ENCODE measurements at places on chromosomes 3 and 15.

- DNase-seq: peak; percentile 42
These were observed at the start of gene RAB43 for GRCh38 chr3:129121792-129122411. RAB43 (minus strand) TSS chr3:129121804; CDS start chr3:129121489, 315 bp downstream.

DNA sequence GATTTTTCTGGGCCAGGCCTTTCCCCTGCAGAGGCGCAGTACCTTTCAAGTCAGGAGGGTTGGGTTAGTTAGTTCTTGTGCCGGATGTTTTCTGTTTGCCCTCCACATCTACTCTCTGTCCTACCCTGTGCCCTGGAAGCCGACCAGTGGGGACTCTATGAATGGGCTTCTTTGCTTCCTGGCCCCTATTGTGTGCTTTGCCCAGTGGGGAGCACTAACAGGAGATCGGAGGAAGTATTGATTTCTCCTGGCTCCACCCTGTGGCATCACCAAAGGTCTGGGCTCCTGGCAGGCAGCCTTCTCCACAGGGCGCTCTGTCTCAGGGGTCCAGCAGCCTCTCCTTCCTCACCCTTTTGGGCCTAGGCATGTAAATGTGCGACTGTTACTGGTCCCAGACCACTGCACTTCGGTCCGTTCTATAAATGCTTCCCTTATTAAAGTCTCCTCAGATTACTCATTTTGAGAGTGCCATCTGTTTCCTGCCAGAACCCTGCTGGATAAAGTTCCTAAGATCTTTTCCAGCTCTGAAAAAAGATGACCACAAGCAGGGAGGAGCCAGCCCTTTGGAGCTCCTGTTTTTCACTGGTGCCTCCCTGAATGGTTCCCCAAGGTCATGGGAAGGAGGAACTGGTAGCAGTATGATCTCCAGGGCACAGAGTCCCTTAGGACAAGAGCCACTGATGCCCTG lies 44.5 kb downstream of the CTDSPL start:
- DNase-seq: peak; percentile 70

DNA sequence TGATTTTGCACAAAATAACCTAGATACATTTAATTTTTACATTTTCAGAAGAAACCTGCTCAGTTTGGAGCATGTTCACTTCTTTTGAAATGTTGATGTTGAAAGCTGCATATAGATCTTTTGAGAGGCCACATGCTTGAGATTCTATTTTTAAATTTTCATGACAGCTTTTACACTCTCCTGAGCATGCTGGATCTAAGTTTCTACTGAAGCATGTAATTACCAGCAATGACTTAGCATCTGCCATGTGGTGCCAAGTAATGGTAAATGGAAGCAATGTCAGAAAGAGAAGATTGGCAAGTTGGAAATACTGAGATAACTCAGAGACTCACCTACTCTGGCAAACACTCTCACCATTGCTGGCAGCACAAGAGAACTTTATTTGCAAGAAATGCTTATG lies 310.6 kb downstream of the NSUN3 start:
- DNase-seq: no peak

- DNase-seq: no peak
These were observed 36.4 kb downstream of the ZMAT3 start for GRCh38 chr3:179035232-179035631.

- no peak for DNase-seq
These were observed 456.6 kb downstream of the MAGI1 start for GRCh38 chr3:65582012-65582717.

DNA sequence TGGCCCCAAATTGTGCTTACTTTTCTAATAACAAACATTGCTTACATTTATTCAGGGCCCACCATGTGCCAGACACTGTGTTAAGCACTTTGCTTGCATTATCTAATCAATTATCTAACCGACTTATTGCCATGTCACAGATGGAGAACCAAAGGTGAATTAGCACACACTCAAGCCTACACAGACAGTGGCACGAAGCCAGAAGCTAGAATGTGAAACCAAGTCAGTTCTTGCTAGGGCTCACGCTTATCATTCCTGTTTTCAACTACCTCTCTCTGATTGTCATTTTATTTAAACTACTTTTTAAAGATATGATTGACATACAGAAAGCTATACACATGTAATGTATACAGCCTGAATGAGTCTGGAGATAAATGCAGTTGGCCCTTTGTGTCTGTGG lies 215.7 kb upstream of the CFAP20DC start:
- no peak for DNase-seq

DNA sequence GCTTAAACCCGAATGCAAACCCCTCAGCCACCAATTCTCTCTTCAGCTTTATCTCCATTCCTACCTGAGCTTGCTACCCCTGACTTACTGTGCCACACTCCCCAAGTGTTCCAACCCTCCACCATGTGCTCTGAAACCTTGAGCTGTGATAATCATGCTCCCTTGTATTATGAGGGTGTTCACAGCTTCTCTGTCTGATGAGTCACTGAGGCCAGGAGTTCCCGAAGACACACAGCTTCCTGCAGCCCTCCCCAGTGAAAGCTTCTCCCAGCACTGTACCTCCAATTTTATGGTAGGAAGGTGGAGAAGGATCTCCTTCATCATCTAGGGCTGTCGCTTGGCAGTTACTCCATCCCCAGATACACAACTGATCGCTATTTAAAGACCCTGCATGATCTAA lies 24.9 kb downstream of the STAC start:
- no peak for DNase-seq

DNA sequence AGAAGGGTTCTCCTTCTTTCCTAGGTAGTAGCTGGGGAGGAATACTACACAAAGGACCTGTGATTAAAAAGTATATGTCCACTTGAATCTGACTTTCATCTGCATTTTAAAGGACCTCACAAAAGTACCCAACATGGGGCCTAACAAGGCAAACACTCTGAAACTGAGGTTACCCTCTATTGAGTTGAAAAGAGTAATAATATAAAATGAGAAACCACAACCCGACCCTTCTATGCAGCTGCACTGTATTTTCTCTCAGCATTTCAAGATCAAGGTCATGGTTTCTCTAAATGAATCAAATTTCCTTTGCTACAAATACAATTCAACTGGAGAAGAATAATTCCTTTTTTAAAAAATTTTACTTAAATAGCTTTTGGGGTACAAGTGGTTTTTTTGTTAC lies 106.3 kb downstream of the DMXL2 start:
- no peak for DNase-seq

GRCh38 chr3:151058740-151059139 lies 26.7 kb upstream of the MED12L start:
- DNase-seq: no peak

DNA sequence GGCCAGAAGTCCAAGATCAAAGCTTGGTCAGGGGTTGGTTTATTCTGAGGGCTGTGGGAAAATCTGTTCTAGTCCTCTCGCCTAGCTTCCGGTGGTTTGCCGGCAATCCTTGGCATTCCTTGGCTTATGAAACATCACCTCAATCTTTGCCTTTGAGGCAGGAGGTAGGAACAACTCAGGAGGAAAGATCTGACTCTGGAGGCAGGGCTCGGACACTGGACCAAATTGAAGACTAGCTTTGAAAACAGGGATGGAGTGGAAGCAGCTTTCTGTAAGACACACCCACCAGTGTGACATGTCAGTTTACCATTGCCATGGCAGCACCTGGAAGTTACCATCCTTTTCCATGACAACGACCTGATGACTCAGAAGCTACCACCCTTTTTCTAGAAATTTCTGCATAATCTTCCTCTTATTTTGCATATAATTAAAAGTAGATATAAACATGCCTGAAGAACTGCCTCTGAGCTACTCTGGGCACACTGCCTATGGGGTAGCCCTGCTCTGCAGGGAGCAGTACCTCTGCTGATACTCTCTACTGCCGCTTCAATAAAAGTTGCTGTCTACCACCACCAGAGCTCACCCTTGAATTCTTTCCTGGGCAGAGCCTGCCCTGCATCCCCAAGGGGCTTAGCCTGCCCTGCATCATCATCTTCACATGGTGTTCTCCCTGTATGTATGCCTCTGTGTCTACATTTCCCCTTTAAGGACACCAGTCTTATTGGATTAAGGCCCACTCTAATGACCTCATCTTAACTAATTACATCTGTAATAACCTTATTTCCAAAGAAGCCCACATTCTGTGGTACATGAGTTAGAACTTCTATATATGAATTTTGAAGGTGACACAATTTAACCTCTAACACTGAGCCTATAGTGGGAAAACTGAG lies 38.3 kb upstream of the TM4SF4 start:
- DNase-seq: no peak

DNA sequence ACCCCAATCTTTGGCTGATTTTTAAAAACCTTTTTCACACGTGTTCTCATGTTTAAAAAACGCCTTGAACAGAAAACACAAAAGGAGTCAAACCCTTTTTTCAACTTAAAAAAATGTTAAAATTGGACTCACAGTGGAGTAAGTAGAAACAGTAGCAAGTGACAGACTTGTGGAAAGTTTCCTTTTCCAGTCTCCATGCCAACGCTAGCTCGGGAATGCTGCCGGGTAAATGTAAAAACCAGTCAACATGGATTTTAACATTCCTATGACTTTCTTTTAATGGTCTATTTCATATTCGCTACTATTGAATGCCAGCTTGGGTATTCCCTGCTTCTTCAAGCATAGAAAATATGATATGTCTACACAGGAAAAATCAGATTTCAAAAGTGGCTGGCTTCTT lies 1.6 kb upstream of the PROK2 start:
- no peak for DNase-seq

GRCh38 chr3:89955156-89955555 lies 847.7 kb downstream of the EPHA3 start:
- DNase-seq: no peak

- DNase-seq: no peak
These were observed 175.8 kb upstream of the STT3B start for GRCh38 chr3:31356941-31357340.

- DNase-seq: no peak
These were observed 64.4 kb downstream of the ZNF609 start for GRCh38 chr15:64524778-64525177.

DNA sequence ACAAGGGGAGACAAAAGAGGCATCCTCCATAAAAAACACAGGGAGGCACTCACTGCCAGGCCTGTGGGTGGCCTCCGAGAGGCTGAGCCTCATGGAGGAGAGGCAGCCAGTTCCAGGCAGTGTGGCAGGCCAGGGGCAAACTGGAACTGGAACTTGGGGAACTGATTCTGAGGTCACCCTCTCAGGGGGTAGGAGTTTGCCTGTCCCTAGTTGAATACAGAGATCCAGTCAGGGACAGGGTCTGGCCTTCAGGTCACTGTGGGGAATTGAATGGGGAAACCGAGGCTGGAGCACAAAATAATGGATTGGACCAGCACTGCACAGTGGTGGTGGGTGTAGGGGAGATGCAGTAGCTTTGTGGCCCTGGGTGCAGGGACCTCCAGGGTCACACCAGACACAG lies 58.7 kb downstream of the TPRA1 start:
- no peak for DNase-seq

DNA sequence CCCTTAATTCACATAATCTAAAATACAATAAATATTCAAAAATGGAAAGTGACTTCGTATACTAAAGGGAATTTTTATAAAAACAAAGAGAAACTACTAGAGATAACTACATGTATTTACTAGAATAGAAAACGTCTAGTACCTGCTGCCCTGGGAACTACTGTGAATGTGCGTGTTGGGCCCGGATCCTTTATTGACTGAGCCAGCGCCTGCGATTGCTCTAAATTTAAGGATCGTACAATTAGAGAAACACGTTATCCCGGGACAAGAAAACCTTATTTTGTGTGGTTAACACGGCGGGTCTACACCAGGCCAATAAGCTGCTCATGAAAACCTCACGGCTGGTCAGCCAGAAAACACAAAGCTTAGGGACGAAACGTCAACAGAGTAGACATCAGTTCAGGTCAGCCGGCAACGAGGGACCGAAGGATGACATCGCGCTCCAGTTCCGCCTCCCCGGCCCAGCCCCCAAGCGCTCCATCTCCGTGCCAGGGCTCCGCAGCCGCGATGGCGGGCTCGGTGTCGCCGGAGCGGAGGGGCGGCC lies 555 bp downstream of the TM2D3 start:
- DNase-seq: no peak

DNA sequence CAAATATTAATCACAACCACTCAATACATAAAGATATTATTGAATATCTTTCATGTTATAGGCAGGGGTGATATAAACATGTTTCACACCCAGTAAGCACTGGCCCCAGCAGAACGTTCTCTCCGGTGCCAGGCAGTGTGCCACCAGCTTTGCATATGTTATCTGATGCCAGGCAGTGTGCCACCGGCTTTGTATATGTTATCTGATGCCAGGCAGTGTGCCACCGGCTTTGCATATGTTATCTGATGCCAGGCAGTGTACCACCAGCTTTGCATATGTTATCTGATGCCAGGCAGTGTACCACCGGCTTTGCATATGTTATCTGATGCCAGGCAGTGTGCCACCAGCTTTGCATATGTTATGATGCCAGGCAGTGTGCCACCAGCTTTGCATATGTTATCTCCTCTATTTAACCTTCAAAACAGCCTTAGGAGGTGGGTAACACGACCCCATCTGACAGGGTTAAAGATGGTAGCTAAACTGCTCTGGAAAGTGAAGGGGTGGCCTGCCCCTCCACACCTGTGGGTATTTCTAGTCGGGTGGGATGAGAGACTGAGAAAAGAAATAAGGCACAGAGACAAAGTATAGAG lies 6.9 kb downstream of the MUC20 start:
- DNase-seq: no peak

GRCh38 chr3:156070028-156070427 lies 50.4 kb upstream of the KCNAB1 start:
- DNase-seq: no peak

- DNase-seq: no peak
These were observed 625 bp downstream of the COL6A6 start for GRCh38 chr3:130517602-130518001.

DNA sequence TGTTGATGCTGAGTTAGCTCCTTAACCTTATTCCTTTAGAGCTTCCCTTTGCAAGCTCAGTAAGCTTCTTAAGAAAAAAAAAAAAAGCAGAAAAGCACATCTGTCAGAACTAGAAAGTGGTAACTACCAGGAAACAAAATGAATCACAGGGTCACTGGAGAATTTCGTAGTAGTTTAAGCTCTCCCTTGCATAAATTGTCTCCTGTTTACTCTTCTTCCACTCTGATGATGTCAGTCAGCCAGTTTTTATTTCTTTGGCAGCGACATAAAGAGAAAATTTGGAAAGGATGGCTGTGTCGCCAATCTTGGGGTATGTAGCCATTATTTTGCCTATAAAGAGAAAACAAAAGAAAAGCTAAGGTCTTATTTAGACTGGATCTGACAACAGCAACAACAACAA lies 3.2 kb upstream of the GABRR3 start:
- no peak for DNase-seq

DNA sequence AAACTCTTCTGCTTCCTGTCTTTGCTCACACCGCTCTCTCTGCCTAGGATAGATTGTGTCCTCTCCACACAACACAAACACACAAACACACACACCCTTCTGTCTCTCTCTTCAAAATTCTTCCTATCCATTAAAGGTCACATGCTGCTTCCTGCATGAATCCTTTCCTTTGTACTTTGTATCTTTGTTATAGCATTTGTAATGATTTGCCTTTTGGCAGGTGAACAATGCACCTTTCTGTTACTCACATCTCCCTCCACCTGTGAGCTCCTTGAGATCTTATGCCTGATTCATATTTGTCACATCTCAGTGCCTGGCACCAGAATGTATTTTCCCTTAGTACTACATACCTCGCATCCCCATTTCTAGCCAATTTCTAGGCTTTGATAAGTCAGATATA lies 251.4 kb upstream of the UMPS start:
- no peak for DNase-seq

Data from DMS 273 treated with DMSO at 0.1 percent for 48 hours (cell line).